ENCODE measurements at places on chromosomes 6 and 20.

GRCh38 chr20:19764207-19764606 lies 6.1 kb downstream of the RIN2 start:
- no peak for DNase-seq

GRCh38 chr6:79082304-79082703 lies 4.2 kb upstream of the PHIP start:
- no peak for DNase-seq

DNA sequence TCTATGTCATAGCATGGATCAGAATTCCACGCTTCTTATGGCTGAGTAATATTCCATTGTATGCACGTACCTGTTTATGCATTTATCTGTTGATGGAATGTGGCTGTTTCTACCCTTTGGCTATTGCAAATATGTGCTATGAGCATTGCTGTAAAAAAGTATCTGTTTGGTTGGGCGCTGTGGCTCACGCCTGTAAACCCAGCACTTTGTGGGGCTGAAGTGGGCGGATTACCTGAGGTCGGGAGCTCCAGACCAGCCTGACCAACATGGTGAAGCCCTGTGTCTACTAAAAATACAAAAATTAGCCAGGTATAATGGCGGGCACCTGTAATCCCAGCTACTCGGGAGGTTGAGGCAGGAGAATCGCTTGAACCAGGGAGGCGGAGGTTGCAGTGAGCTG lies 182.4 kb downstream of the BCAS1 start:
- no peak for DNase-seq

DNA sequence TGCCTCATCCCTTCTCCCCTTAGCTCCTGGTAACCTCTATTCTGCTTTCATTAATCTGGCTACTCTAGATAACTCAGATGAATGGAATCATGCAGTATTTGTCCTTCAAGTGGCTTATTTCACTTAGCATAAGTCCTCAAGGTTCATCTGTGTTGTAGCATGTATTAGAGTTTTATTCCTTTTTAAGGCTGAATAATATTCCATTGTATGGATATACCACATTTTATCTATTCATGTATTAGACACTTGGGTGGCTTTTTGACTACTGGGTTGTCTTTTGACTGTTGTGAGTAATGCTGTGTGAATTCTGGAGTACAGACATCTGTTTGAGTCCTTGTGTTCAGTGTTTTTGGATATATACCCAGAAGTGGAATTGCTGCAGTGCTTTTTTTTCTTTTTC lies 58.4 kb downstream of the PHF20 start:
- no peak for DNase-seq

- no peak for DNase-seq
These were observed 607.3 kb upstream of the CITED2 start for GRCh38 chr6:139981768-139982181.

- no peak for DNase-seq
These were observed 435 bp downstream of the ZSWIM3 start for GRCh38 chr20:45857882-45858216.

DNA sequence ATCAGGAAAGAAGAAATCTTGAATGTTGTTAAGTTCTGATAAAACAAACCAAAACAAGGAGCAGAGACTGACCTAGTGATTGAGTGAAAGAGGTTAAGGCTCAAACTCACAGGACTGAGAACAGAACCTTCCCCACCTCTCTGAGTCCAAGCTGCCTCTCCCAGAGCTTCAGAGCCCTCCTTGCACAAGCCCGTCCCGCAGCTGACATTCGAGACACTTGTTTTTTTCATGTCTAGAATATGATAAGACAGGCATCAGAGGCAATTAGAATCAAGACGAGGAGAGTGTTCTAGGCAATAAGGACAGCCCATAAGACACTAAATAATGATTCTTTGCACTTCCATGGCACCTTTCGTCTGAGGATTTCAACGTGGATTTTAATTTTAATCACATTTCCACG lies 140.6 kb downstream of the PXDC1 start:
- DNase-seq, result no peak

GRCh38 chr6:4885341-4885933 lies 109.2 kb downstream of the CDYL start:
- DNase-seq, result no peak

DNA sequence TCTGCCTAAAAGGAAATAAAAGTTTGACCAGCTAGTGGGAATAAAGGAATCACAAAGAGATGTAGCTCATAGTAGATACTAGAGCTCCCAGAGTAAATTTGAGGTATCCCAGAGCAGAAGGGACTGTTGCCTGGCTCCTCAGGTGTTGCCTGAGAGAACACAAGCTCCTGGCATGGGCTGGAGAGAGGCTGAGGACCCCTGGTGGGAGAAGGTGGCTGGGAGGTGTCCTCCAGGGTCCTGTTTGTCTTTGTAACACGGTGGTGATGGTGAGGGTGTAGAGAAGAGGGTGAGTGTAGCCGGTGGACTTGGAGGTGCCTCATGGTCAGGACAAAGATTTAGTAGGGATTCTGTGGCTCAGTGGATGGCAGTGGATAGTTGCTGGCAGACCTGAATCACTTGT lies 28.1 kb upstream of the NNAT start:
- DNase-seq, result no peak

DNA sequence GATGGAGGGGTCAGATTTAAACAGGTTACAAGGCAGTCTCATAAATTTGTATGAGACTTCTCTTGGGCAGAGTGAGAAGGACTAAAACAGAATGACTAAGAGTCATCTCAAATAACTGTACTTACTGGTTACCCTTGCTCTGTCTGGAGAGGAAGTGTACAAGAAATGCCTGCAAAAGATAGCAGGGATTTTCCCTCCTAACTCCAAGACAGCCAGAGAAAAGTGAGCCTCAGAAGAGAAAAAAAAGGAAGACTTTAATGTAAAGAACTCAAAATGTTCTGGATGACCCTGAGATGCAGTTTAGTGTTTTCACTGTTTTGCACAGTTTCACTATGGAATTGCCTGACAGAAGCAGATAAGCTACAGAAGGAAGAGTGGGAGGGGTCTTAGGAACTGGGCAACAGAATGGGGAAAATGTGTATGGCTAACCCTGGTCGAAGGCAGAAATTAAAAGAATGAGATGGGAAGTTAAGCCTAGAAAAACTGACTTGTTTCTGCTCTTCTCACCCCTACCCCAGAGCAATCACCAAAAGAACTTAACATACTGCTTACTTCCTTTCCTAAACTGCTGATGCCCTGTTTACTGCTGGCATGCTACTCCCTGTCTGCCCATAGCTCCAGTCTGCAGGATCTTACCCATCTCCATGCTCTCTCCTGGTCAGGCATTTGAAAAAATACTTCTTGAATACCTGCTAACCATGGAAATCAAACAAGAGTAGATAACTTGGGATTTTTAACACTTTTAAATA lies 98.1 kb upstream of the MARCKS start:
- no peak for DNase-seq

- DNase-seq, result no peak
These were observed 460.3 kb downstream of the UTRN start for GRCh38 chr6:144745439-144745838.

DNA sequence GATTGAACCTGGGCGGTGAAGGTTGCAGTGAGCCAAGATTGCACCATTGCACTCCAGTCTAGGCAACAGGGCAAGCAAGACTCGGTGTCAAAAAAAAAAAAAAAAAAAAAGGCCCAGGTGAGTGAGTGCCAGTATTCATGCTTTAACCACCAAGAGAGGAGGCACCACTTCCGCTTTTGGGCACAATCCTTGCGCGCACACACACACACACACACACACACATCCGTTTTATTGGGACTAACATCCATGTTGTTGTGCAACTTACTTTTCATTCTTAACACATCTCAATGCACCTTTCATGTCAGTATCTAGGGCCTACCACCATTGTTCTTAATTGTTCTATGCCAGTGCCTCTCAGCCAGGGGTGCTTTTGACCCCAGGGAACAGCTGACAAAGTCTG lies 263.0 kb downstream of the CDC5L start:
- no peak for DNase-seq

DNA sequence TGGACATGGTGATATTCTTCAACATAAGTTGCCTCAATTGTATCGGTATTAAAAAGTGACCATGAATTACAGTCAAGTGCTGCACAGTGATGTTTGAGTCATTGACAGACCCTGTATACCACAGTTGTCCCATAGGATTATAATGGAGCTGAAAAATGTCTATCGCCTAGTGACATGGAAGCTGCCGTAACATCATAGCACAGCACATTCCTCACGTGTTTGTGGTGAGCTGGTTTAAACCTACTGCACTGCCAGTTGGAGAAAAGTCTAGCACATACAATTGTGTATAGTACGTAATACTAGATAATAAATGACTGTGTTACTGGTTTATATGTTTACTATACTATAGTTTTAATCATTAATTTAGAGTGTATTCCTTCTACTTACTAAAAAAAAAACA lies 150.2 kb downstream of the CDH26 start:
- no peak for DNase-seq

GRCh38 chr20:48490961-48491831 lies 336.6 kb downstream of the PREX1 start:
- DNase-seq, result no peak

- DNase-seq, result no peak
These were observed 386.0 kb upstream of the ARID1B start for GRCh38 chr6:156391061-156391672.

GRCh38 chr20:56781108-56781739 lies 152.1 kb downstream of the TFAP2C start:
- no peak for DNase-seq

DNA sequence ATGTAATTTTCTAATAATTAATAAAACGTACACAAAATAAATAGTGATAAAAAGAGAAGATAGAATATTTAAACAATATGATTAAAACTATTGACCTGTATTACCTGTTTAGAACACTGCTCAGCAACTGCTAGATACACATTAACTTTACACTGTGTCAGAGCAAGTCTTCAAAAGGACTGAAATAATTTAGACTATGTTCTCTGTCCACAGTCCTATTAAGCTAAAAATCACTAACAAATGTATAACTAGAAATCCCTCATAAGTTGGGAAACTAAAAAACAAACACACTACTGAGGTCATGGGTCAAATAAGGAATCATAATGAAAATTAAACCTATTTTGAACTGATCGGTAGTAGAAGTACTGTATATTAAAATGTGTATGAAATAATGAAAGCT lies 181.7 kb downstream of the QKI start:
- DNase-seq, result no peak

GRCh38 chr20:47854687-47855212 lies 69.5 kb upstream of the SULF2 start:
- no peak for DNase-seq

DNA sequence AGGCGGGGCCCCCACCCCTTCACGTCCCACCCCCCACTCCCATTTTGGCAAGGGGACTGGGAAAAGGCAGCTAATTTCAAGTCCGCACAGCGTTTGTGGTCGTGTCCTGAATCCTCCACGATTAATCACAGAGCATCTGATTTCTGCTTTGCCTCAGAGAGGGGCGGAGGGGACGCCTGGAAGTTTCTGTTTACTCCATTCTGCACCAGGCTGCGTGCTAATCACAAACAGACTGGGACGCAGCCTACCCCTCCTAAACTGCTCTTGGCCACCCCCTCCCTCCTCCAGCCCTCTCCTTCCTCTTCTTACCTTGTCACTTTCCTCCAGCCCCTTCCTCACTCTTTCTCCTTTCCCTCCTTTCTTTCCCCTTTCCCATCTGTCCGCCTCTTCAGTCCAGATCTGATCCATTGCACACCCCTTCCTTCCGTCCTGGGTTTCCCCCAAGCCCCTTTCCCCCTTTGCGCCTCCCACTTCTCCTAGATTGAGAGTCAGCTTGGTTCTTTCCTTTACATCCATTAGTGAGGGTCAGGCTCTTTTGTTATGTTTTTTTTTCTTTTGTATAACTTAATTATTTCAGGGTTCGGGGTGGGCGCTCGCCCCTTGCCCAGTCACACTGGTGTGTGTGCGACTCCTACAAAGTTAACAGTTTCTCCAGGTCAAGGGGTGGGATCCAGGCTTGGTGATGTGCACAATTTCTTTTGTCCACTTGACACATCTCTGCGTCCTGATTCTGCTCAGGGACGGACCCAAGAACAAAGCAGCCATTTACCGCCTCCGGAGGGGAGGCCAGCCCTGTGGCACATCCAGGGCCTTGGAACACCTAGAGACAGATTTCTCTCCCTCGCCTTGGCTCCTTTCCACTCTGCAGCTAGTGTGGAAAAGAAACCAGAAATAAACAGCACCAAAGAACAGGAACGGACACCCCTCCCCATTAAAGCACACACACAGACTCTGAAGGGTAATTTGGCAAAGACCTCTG lies 520 bp upstream of the RIPOR3 start:
- DNase-seq, result no peak

DNA sequence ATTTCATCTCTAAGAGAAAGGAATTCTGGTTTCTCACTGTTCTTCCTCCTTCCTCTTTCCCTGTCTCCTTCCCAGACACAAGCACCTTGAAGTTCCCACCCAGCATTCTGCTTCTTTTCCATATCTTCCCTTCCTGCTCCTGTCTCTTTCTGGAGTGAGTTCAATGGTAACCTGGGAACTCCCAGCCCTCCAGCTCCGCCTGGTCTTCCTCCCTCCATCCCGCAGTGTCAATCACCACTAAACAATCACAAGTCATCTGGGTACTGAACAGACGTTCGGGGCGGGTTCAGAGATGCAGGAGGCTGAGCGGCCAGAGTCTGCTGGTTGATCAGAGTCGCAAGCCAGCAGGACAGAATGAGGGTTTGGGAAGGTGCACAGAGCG lies 7.7 kb downstream of the TTBK1 start:
- DNase-seq, result no peak

DNA sequence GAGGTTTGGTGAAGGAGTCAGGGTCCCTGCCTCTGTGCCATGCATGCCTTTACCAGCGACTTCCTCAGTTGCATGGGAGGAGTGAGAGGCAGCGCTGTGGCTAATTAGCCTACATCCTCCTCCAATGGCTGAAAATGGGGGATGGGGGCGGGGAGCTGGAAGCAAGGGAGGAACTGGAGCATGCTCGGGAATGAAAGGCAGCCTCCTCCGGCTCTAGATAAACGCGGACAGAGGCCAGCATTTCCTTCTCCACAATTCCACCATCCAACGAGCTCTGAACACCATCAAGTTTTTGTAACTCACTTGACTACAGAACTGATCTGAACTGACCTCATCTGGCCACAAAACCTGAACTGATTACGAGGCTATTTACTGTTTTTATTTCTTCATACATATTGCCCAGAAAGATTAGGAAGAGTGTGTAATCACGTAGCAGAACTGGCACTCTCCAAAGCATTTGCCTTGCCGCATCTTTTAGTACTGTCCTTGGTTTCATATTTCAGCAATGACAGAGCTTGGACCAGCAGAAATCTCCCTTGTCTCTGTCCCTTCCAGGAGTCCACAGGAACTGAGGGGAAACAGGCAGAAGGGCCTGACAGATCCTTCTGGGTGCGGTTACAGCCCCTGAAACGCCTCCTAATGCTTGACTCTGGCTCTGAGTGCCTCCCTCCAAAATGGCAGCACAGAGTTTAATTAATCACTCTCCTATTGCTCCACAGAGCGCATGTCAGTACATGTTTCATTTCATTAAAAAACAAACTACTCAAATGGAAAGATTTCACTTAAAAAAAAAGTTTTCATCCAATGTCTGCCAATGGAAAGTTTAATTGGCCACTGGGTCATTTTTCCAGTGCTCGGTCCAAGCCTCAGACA lies 58.2 kb upstream of the TRAF3IP2 start:
- no peak for DNase-seq

- no peak for DNase-seq
These were observed 180.7 kb downstream of the EPHA7 start for GRCh38 chr6:93238632-93239031.

GRCh38 chr6:35419417-35419816 lies 32.7 kb upstream of the FANCE start:
- DNase-seq, result no peak

Measured in cerebellar nuclear complex (tissue), 1 donor.